Kidney (tissue), 22 donors: ENCODE measurements at places on chromosomes 3 and 15. TPM values are rescaled to one million over a fixed set of nuclear protein-coding genes. Genes with fewer than 3 reads are reported as not detected.

GRCh38 chr3:150623945-150624344 lies 20.8 kb downstream of the SELENOT start:
- no peak for DNase-seq

GRCh38 chr3:160876643-160877042 lies 120.6 kb downstream of the PPM1L start:
- DNase-seq, result no peak

BMF gene
- total RNA-seq, result 19.7 TPM

DNA sequence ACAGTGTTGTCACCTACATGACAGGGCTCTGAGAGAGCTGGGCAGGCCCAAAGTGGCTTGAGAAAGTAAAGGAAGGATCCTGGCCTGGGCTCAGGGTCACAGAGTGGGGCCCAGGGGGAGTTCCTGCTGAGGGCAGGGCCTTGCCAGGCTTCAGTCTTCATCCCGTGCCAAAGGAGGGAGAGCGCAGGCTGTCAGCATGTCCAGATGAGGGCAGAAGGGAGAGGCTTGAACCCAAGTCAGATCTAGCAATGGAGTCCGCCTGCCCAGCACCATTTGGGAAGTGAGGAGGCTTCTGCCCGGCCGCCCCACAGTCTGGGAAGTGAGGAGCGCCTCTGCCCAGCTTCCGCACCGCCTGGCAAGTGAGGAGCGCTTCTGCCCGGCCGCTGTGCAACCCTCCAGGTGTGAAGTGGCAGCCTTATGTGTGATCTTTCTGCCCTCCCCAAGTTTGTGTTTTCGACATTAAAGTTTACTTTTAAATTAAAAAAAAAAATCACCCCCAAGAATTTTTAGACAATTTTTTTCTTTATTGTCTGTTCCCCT lies 303.6 kb upstream of the PROK2 start:
- DNase-seq, result no peak

FAM131A gene
- 20.1 TPM for total RNA-seq

SPG11 gene
- total RNA-seq, result 100 TPM

- DNase-seq, result no peak
These were observed 2.5 kb downstream of the NDUFAF3 start for GRCh38 chr3:49024449-49024848.

- DNase-seq, result peak; percentile 90
These were observed 200.5 kb downstream of the GOLGA6L6 start for GRCh38 chr15:20340931-20341661.

NEDD4 gene
- total RNA-seq, result 22.3 TPM

GRCh38 chr3:129768728-129769127 lies 124.8 kb downstream of the TMCC1 start:
- no peak for DNase-seq

- DNase-seq, result no peak
These were observed 92.6 kb downstream of the FHIT start for GRCh38 chr3:61158667-61159066.

DNA sequence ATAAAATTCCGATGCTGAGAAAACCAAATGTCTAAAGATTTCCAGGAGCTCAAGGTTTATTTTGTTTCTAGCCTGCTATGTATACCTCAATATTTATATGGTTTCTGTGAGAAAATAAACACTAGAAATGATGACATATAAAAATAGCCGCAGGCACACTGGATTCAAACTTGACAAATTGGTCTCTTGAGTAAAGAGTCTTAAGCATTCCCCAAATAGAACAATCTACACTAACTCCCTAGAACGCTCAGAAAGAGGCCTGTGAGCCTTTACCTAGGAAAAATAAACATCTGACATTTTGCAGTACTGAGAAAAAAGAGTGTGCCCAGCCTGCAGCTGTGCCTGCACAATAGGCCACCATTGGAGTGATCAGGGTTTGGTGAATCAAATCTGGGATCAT lies 75.2 kb downstream of the NEK10 start:
- DNase-seq, result no peak

GRCh38 chr15:74206801-74207281 lies 4.3 kb upstream of the STRA6 start:
- peak; percentile 86 for DNase-seq

TRAK1 gene
- total RNA-seq, result 41.0 TPM

DNA sequence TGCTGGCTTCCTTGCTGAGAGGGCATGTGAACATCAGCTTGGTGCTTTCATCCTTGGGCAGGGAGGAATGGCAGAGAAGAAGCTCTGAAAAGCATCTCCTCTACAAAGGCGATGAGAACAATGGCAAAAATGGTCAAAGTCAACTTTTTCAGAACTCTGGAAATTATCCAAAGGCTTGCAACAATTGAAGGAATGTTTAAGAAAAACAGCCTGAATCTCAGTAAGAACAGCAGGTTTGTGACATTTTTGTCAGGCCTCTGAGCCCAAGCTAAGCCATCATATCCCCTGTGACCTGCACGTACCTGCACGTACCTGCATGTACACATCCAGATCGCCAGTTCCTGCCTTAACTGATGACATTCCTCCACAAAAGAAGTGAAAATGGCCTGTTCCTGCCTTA lies 51.8 kb downstream of the ONECUT1 start:
- no peak for DNase-seq

- DNase-seq, result no peak
These were observed 114.9 kb upstream of the MEF2A start for GRCh38 chr15:99450896-99451358.

- no peak for DNase-seq
These were observed 182.2 kb downstream of the ABHD5 start for GRCh38 chr3:43872901-43873300.

- DNase-seq, result no peak
These were observed 40.3 kb upstream of the SCN5A start for GRCh38 chr3:38689774-38690173.

UNC13C gene
- 0.19 TPM for total RNA-seq

GRCh38 chr3:187616307-187616972 lies 53.8 kb downstream of the SST start:
- peak; percentile 36 for DNase-seq

GRCh38 chr15:81256916-81257315 lies 60.2 kb downstream of the IL16 start:
- DNase-seq, result peak; percentile 51

RPL22L1 gene
- 45.1 TPM for total RNA-seq

DNA sequence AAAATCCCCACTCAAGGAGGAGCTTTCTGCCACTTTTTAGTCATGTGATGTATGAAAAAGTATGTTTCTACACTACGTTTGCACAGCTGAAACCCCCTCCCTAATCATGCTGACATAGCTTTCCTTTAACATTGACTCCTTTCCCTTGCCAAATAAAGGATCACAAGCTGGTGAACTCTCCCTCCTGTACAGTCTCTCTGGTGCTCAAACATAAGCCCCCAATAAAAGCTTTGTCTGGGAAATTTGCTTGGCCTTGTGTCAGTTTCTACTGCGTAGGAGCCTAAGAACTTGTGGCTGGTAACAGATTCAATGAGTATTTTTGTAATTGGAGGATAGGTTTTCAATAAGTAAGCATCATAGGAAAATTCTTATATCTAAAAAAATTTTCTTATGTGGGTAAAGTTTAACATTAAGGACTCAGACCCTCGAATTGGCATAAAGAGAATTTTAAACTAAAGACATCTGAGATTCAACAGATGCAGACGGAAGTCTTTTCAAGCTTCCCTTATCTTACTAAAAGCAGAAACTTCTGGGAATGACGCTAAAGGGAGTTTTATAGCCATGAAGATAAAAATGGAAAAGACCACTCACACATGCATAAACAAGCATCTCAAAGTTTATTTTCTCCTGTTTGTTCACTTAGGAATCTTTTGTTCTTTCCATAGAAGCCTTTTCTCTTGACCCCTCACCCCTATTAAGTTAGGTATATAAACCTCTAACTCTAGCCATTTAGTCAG lies 44.1 kb upstream of the P2RY1 start:
- no peak for DNase-seq

- no peak for DNase-seq
These were observed 194.0 kb downstream of the TNIK start for GRCh38 chr3:171266034-171266739.

DNA sequence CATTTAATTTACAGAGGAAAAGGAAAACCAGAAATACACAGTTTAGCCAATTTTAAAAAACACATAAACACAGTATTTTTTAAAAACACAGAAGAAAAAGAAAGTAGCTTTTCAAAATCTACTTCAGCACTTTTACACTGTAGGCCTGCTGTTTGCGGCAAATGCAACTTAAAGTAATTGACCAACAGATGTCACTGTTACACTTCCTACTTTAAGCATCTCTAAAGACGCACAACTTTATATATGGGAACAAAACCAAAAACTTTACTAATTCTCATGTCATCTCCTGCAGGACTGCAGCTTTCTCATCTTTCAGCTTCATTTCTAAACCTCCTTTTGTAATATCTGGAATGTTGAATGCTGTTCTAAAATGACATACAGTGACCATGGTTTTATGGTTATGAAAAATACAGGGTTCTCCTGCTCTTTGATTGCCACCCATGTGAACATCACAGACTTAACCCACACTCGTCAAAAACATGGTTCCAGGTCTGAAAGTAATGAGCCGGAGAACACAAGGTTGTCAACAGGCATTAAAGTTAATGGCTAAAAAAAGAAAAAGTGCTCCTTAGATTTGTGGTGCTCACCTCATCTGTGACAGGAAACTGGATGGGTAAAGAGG lies 107.9 kb downstream of the FMN1 start:
- DNase-seq, result no peak

GOLGA8K gene
- total RNA-seq, result 1.6 TPM

DNA sequence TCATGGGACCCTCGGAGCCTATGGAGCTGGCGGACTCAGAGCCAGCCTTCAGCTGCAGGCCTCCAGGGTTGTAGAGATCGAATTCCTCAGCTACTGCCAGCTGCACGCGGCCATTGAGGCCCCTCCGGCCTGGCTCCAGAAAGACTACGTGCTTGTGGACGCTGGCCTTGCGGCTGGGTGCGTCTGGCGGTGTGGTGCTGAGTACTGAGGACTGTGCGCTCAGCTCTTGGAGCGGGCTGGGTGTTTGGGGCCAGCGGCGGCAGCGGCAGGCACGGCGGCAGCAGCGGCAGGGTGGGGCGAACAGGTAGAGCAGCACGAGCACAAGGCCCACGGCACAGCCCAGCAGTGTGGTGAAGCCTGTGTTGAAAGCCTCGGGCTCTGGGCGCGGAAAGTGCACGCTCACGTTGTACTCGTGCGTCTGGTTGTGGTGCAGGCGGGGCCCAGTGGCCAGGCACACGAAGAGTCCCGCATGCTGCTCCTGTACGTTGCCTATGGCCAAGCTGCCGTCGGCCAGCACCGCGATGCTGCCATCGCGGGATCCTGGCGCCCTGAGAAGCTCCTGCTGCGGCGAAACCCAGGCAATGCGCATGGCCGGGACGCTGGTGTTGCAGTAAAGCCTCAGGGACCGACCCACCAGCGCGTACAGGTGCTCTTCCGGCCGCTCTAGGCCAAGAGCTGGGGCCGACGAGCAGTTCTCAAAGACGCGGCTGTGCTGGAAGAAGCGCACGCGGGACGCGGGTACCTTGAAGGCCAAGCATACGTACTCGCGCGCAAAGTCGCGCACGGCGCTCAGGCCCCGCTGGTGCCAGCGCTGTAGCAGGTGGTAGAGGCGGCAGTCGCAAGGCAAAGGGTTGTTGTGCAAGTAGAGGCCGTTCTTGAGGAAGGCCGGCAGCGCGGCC lies 1.3 kb downstream of the AMIGO3 start:
- DNase-seq, result peak; percentile 75

PLSCR2 gene
- total RNA-seq, result 1.4 TPM

GRCh38 chr15:37204692-37205091 lies 104.3 kb upstream of the MEIS2 start:
- no peak for DNase-seq

MKRN3 gene
- not detected for total RNA-seq

DNA sequence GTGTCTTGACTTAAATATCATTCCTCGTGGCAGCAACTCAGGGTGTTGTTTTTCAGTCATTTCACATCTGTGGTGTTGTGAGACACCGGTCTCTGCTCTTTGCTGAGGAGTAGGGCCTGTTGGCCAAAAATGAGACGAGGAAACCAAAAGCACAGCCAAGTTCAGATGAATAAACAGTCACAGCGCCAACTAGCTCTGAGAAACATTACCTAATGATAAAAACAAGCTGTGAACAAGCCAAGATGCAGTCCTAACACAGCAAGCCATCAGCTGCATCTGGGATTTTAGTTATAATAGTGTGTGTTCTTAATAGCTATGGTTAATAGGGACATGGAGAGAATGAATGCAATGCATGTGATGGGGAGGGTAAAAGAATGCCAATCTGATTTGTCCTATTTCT lies 843.4 kb upstream of the DPPA4 start:
- peak; percentile 34 for DNase-seq

DNA sequence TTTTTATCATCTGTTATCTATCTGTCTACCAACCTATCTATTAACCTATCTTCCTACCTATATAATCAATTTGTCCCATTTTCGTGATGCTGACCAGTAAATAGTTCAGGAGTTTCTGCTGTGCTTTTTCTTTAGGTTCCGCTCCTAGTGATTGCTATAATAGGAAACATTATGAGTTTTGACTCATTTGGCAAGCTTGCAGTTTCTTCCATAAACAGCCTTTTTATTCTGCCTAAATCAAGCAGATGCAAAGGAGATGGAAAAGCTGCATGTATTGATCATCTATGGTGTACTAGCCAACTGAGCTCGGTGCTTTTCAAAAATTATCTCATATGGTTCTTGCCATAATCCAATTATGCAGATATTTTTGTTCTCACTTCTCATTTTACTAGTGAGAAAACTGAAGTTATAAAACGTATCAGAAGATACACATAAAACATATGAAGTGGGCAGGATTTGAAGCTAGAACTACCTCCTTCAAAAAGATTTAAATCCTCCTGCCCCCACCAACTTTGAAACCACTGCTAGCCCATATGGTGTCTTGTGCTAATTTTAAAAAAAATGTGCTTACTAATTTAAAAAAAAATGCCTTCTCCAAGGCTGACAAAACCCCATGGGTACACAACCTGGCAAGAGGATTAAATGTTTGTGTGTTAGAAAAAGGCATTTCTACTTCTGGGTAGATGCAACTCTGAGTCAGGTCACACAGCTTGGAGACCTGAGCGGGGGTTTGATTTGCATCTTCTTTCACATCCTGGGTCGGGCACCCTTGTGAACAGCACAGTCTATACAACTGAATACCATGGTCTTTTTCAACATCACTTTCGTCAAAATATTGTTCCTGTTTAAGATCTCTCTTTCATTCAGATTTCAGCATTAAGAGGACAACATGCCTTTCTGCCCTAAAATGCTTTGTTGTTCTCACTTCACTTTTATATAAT lies 267.0 kb downstream of the CHL1 start:
- DNase-seq, result no peak

DNA sequence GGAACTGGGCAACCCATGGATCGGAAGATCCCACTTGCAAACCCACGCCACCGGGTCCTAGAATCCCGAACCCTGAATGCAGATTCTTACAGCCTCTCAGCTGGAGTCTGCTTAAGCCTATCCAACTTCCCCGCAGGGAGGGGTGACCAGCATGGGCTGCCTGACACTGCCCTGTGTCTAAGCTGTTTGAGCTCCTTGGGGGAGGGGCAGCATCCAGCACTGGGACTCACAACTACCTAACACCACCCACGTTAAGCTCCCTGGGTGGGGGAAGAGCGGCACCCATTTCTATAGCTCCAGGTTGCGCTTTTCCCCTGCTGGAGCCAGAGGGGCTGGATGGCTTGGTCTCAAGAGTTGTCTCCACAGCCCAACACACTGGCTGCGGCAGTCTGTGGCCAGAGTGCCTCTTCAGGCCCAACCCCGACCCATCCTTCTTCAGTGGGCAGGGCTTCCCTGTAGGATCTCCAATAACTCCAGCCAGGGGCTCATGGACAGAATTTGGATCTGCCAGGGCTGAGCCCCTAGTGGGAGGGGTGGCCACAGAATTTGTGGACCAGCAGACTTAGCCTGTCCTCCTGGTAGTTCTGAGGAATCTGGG lies 649.2 kb downstream of the TUSC7 start:
- no peak for DNase-seq

STRIT1 gene
- total RNA-seq, result not detected

GRCh38 chr3:136270179-136270578 lies 20.0 kb downstream of the PCCB start:
- DNase-seq, result no peak

- DNase-seq, result no peak
These were observed 505.2 kb downstream of the SHQ1 start for GRCh38 chr3:72343078-72343477.
